ENCODE measurements at places on chromosomes 1 and 21. TPM values are rescaled to one million over a fixed set of nuclear protein-coding genes. Genes with fewer than 3 reads are reported as not detected.
A peak's percentile ranks its signal among the peaks of the same experiment; 100 is the strongest.

- H3K4me1 ChIP-seq = peaks cover 41% of the 10 kb centered on the region
- H3K27ac ChIP-seq = peak overlapping the region; percentile 46
- H3K27me3 ChIP-seq = no peaks in the 10 kb centered on the region
- H3K36me3 ChIP-seq = no peaks in the 10 kb centered on the region
- DNase-seq = no peak
Measured at GRCh38 chr1:94068999-94069918, 51.7 kb downstream of the ABCA4 start.

GRCh38 chr1:54160351-54160750 is 7.6 kb upstream of the CDCP2 start:
- H3K4me1 ChIP-seq = no peaks in the 10 kb centered on the region
- no peak for DNase-seq
- no peaks in the 10 kb centered on the region for H3K27me3 ChIP-seq
- no peak overlapping the region for H3K27ac ChIP-seq

- no peaks in the 10 kb centered on the region for H3K27me3 ChIP-seq
- peaks cover 38% of the 10 kb centered on the region for H3K4me1 ChIP-seq
- H3K36me3 ChIP-seq = no peaks in the 10 kb centered on the region
- H3K27ac ChIP-seq = no peak overlapping the region
- no peak overlapping the region for H3K4me3 ChIP-seq
- peak; percentile 70 for DNase-seq
Measured at GRCh38 chr1:234929369-234929768, 199.3 kb downstream of the TOMM20 start.

OVAAL gene
- not detected for total RNA-seq

RPTN gene
- total RNA-seq = not detected

IQCC gene
- total RNA-seq = 0.66 TPM
